Activated CD4-positive, alpha-beta T cell treated with anti-CD3 and anti-CD28 coated beads for 24 hours (primary cell): ENCODE measurements at places on chromosomes 2 and 18.

DNA sequence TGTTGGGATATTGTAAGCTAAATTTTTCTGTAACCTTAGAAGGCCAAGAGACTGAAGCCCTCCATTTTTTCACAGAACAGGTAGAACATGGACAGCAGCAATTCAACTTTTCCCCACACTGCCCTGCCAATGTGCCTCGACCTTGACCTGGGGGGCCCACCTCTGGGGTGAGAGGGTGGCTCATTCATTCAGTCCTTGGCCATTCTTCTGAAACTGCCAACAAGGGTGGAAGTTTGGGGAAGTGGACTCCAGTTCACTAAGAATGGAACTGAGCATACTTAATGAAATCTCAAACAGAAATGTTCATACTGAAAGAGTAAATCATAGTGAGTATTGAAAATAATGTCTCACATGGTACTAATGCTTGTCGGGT, 1.1 kb downstream of the EEF1B2 start:
- DNase-seq = no peak

DNA sequence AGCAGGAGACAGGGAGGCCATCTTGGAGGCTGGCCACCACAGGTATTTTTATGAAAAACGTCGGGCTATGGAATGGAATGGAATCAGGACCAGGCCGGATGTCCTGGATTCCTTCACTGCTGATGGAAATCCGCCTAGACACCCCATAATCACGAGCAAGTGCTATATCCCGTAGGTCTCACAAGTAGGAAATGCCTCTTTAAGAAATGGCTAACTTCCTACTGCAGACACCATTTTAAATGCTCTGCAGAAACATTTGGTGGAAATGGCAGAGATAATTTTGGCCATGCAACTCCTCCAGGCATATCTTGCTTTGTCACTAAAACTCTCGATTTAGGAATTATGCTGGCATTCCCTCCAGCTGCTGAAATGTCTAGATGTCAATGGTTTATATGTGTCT, 18.0 kb downstream of the ID2 start:
- DNase-seq = no peak

DNA sequence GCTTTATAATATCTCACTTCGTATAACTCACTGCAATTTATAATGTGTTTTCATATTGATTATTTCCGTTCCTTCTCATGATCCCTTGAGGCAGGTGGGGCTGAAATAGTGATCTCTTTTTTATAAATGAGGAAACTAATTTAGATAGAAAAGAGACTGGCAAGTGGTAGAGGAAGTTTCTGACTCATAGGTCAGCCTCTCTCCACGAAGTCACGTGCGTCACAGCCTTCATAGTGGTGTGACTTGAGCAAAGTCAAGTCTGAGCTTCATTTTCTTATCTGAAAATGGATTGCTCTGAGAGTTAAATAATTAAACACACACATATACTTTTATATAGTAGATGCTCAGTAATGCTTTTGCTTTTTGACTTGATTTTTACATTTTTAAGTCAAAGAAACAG, 19.9 kb downstream of the ABCG5 start:
- DNase-seq = no peak

DNA sequence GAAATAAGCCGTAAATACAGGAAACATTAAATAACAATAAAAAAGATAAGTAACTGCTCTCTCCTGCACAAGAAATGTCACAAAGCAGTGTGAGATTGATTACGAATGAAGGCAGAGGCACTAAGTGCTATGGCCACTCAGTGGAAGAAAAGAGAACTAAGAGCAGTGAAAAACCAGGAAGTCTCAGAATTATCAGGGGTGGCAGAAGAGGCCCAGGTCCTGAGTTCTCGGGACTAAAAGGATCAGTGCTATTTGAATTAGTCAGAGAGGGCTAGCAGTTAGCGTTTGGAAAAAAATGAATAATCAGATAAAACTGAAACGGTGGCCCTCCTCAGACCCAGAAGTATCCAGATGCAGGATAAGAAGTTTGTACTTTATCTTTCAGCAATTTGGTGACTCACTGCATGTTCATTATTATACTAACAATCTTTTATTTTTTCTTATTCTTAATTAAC, 367.1 kb downstream of the ZEB2 start:
- no peak for DNase-seq

- no peak for DNase-seq
Measured at GRCh38 chr2:131010566-131010965, 82.7 kb downstream of the FAM168B start.

DNA sequence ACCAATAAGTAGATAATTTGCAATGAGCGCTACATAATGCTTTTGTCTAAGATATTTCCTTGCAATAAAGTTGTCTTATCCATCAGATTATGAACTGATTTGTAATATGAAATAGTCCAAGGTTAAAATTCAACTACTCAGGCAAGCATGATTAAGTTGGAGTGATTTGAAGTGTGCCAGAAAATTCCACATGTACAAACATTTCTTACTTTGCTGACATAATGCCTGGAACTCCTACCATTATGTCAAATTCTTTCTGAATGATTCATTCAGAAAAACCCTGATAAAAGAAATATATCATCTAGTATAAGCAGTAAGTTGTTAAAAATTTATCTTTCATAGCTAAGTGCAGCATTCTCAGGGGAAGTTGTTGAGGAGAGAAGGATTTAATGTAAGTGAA, 87.3 kb downstream of the CBLN2 start:
- no peak for DNase-seq

- no peak for DNase-seq
Measured at GRCh38 chr18:40168026-40168425, 1787.0 kb upstream of the PIK3C3 start.

- DNase-seq = no peak
Measured at GRCh38 chr2:240048237-240048636, 5.1 kb downstream of the OR6B3 start.

DNA sequence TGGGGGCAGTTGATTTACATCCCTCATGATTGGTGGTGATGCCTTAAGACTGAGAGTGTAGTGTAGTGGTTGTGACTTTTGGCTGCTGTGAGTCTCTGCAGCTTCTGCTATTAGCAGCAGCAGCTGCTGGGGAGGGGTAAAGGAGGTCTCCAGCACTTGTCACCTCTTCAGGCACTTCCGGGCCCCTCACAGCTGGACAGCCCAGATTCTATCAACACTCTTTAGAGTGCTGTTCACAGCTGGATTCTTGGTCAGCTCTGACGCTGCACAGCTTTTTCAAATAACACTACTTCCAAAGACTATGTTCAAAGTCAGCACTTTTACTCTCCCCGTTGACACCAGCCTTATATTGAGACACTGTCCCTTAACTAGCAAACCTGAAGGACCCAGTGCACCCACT, 396.0 kb downstream of the MEIS1 start:
- DNase-seq = no peak

GRCh38 chr2:12192762-12193161, 446.3 kb downstream of the LPIN1 start:
- DNase-seq = no peak

DNA sequence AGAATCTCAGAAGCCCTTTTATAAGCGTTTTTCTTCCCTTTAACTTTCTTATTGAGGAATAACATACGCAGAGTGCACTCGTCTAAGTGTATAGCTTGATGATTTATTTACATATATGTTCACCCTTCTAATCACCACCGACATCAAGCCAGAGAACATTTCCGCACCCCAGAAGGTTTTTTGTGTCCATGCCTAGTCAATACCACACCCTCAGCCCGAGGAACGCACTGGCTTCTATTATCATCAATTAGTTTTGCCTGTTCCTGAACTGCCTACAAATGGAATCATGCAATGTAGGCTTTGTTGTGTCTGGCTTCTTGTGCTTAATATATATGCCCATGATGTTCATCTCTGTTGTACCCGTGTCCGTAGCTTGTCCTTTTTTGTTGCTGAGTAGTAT, 27.7 kb downstream of the SDC1 start:
- no peak for DNase-seq

DNA sequence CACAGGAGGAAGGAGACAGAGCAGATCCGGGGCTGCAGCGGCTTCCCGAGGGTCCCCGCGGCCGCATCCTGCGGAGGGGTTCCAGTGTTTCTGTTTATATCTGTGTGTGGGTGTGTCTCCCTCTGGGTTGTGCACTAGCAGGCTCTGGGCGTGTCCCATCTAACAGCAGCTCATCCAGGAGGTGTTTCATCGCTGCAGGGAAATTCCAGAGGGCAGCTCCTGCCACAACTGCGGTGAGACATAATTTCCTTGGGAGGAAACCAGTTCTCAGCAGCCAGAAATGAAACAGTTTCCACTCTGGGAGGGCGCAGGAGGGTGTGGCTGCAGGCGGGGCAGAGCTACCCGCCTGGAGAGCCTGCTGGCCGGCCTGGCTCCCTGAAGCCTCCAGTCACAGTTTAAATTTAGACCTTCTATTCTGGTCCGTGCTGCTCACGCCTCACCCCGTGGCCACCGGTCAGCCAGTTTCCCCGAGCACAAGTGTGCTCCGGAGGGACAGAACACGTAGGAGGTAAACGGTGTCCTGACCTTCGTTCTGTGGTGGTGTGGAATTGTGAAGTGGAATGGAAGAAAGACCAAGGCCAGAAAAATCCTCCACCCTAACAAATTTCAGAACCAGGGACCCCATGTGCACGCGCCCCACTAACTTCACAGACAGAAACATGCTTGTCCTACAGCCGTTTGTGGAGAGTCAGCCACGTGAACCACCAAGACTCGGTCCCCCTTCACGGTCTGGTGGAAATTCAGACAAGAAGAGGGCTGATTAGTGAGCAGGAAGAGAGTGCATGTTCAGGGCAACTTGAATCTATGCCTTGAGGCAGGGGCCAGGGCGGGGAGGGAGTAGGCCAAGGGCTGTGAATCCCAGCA, 50.2 kb downstream of the TEX44 start:
- DNase-seq = peak; percentile 40

GRCh38 chr18:4631239-4631638, 176.1 kb upstream of the DLGAP1 start:
- DNase-seq = no peak

DNA sequence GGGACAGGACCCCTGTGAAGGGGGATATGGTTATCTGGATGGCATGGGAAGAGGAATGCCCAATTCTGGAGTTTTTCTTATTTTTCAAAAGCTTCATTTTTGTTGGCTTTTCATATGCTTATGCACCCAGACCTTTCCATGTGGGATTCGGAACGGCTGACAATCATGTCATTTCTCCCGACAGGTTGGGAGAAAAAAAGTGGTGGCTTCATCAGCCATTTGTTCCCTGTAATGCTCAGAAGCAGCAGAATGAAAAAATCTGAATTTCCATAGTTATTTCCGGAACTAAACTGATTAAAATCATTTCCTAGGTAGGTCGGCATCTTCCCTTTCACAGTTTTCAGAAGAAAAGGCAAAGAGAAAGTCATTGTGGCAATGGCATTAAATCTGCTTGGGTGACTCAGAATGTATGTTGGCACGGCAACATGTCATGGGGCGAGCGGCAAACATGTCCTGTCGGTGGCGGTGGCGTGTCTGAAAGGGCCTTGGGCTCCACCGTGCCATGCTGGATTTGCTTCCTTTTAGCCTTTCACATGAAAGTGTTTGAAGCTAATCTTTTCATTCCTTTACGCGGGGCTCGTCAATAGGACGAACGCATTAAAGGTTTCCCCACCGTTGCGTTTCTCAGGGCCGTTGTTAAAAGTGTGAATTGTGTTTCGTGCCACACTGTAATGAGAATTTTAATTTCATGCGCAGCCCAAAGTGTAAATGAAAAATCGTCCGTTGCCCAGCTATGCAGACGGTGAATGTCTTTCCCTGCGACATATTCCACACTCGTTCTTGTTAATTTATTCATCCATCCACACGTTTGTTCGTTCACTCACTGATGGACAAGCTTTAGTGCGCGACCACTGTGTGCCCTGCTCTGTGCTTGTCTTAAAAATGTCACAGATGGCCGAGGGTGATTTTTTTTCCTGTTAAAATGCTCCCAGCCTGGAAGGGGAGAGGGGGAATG, 18.5 kb downstream of the ACKR3 start:
- DNase-seq = no peak

DNA sequence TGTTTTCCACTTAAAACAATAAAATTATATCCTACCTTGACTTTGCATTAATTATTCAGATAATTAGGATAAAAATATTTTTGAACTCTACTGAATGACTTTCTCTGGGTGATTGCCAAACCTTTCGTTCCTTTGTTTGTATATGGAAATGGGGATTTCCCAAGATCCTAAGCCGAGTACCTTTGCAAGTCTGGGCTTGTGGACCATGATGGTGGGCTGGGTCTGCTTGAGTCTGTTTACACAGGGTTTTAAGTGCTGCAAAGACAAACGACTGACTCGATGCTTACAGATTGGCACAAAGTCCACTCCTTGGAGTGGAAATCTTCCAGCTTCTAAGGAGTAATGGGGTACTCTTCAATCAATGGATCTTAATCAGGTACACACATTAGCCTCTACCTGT, 659.5 kb downstream of the TSN start:
- DNase-seq = no peak

GRCh38 chr2:237754182-237754581, 44.4 kb upstream of the RBM44 start:
- no peak for DNase-seq

DNA sequence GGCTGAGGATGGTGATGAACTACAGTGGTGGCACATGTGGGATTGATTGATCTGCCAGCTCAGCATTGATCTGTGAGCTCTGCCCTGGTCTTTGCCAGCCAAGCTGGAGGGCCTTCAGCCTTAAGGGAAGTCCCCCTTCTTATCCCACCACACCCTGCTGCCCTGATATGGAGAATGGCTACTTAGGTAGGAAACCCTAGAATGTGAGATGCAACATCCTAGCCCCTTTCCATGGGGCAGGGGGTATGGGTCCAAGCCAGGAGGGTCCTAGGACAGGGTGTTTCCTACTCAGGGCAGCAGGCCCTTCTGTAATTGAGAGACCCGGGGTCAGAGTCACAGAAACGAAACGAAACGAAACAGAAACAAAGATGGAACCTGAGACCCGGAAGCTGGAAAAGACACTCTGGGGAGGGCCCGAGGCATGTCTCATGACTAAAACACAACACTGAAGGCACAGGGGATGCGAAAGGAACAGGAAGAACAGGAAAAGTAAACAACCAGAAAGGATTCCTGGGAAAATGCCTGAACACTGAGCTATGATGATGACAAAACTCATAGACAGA, 16.9 kb upstream of the SULT1C2 start:
- DNase-seq = no peak

GRCh38 chr2:111069722-111070121, 51.0 kb upstream of the BCL2L11 start:
- no peak for DNase-seq
